Melanocyte of skin (primary cell): ENCODE measurements at places on chromosomes 5 and 9. TPM values are rescaled to one million over a fixed set of nuclear protein-coding genes. Genes with fewer than 3 reads are reported as not detected.

Gene NMUR2
- total RNA-seq = not detected in 2 replicates

Gene NR2F1
- total RNA-seq = 0.33 and 2.3 TPM in 2 replicates

Gene GDA
- total RNA-seq = not detected in 2 replicates

Gene PCDHGA9
- 1.00 and 1.5 TPM in 2 replicates for total RNA-seq

Gene C9
- total RNA-seq = under 0.01 and 0.34 TPM in 2 replicates

Gene MARCOL
- not detected in 2 replicates for total RNA-seq

Gene DCTN4
- total RNA-seq = 49.6 and 61.1 TPM in 2 replicates

Gene SHROOM1
- 1.00 and 1.4 TPM in 2 replicates for total RNA-seq

Gene GHR
- 0.34 and 2.9 TPM in 2 replicates for total RNA-seq

Gene MXD3
- total RNA-seq = 12.2 and 13.3 TPM in 2 replicates

Gene AQP3
- 0.77 TPM in 1 of 2 replicates, not detected in the other for total RNA-seq

Gene PCDHGA7
- 1.0 and 4.4 TPM in 2 replicates for total RNA-seq

Gene HMCN2
- total RNA-seq = not detected in 2 replicates

Gene SPINK14
- total RNA-seq = not detected in 2 replicates

Gene LCN9
- 0.46 TPM in 1 of 2 replicates, not detected in the other for total RNA-seq

Gene WWC1
- total RNA-seq = 0.69 and 1.1 TPM in 2 replicates

Gene LVRN
- total RNA-seq = under 0.01 and 0.15 TPM in 2 replicates

Gene ZFYVE16
- total RNA-seq = 168 and 212 TPM in 2 replicates

Gene CENPP
- 6.3 and 13.7 TPM in 2 replicates for total RNA-seq
